ENCODE measurements at places on chromosomes 2 and 18.

GRCh38 chr18:51578406-51578980, 381.0 kb upstream of the MEX3C start:
- DNase-seq, result no peak

GRCh38 chr2:2703172-2703571, 372.1 kb upstream of the MYT1L start:
- no peak for DNase-seq

DNA sequence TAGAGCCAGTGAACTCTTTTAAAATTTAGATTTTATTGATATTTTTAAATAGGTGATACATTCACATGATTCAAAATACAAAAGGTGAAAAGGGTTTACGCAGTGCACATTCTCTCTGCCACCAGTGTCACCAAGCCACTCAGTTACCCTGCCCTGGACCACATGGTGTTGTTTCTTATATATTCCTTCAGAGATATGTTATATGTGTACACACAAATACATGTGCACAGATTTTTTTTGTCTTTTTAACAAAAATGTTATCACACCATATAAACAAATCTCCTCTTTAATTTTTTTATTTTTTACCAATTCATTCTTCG, 26.2 kb downstream of the SERPINB4 start:
- DNase-seq, result no peak

GRCh38 chr2:10432311-10433181, 15.6 kb downstream of the ODC1 start:
- no peak for DNase-seq

- no peak for DNase-seq
Measured at GRCh38 chr2:45669032-45669486, 17.6 kb downstream of the PRKCE start.

DNA sequence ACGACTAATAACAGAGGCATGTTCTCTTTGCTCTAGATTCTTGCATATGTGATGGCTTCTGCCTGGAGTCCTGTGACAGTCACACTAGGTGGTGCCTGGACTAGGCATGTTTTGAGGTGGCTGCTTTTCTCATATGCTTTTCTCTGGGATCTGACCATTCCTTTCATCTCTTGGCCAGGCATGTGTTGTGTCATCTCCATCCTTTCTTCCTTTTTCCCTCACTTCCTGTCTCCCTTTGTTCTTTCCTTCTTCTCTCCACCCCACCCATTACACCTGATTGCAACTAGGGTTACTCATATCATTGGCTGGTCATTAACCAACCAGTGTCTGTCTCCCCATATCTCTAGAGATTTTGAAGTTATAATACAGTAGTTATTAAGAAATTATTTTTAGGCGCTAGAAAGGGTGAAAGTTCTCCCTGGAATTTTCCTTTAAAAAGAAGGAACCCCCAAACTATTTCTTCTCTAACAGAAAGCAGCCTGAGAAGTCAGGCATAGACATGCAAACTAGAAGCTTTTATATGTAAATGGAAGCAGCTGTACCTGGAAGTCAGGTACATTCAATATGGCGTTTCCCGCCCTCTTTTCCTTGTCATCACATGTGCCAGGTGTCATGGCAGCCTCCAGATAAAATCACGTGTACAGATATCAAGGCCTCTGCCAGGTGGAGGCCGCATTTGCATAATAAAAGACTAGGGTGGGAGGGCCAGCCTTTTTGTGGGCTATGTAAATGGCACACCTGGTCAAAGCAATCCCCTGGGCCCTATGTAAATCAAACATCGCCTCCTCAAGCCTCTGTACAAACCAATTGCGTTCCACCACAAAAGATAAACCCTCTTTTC, 220.4 kb upstream of the MEX3C start:
- no peak for DNase-seq

DNA sequence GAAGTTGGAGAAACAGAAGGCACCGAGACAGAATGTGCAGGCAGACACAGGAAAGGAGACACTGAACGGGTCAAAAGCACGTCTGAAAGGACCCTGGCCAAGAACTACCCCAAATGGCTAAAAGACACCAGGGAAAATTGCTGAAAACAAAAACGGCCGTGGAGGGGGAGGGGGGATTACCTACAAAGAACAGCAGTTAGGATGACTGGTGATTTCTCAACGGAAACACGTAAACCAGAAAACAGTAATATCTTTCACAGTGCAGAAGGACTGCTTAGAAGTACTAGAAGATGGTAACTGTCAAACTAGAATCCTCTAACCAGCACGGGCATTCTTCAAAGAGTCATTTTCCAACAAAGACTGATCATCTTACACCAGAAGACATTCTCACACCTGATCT, 142.6 kb downstream of the HDAC4 start:
- no peak for DNase-seq
